ENCODE measurements at places on chromosomes 11 and 22.

DNA sequence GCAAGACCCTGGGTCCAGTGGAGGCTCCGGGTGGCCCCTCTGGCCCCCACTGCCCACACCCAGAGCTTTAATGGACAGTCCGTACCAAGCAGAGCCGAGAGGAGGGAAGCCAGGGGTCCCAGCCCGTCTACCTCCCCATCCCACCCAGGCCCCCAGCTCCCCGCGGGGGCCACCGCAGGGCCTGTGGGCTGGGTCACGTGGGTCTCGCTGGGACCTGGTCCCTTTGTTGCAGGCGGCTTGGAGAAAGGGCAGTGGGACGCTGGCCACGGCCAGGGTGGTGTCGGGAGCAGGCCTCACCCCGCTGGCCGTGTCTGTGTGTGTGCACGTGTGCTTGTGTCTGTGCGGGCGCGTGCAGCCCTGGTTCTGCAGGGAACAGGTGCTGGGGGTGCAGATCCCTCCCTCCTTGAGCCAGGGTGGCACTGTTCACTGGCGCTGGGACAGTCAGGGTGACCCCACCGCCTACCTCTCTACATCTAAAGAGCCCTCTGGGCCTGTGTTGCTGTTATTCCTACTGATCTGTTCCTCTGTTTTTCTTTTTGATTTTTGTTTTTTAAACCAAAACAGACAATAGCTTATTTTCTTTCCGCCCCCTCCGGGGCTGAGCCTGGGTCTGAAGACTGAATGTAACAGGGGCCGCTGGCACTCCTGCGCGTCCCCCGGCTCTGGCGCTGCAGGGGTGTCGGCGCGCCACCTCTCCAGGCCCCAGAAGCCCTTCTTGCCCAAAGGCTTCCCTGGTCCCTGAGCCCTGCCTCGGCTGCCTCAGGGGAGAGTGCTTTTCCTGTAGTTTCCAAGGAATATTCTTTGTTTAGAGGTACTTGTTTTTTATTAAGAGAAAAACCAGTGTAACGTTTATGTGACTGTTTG is 20.1 kb upstream of the TMEM191C start:
- no peak for DNase-seq

- DNase-seq = no peak
These were observed 40.8 kb upstream of the LMO2 start for GRCh38 chr11:33932721-33933120.

DNA sequence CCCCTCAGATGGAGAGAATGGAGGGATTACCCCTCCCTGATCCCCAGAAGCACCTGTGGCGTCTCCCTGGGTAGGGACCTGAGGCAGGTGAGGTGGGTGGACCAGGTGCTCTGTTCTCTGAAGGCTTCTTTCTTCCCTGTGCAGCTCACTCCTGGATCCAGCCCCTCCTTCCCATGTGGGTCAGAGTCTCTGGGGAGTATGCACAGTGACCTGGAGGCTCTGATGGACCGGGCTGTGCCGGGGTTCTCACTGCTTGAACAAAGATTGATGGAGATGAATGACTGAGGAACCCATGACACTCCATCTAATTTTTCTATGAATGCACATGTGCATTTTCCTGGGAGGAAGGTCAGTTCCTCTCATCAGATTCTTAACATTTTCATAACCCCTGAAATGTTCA is 78.6 kb upstream of the SHANK2 start:
- no peak for DNase-seq

DNA sequence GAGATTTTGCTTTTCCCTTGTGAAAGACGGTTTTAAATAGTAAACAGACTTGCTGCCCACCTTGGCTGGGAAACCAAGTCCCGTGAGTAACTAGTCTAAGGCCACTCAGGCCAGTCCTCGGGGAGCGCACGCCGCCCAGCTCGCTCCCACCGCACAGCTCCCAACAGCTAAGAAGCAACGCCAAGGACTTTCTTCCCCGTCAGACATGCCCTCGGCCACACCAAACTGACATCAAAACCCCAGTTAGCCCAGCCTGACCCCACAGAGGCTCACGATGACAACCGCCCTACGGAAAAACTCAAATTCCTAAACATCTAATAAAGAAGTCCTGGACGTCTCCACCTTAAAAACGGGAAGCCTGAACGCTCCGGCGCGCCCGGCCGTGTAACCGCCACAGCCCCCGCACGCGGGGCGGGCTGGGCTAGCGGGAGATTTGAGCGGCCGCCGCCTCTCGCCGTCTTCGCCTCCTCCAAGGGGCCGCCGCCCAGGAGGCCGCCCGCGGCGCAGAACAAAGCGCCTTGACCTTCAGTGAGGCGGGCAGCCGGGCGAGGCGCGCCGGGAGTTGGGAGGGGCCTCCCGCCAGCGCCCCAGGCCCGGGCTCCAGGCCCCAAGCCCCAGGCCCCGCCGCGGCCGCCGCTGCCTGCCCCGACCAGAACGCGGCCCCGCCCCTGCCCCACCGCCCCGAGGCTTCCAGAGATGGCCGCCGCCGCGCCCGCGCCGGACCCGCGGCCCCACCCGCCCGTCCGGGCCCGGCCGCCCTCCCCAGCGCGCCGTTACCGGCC is 486 bp downstream of the NAP1L4 start:
- no peak for DNase-seq

- DNase-seq = no peak
These were observed 6.6 kb upstream of the FLI1 start for GRCh38 chr11:128687321-128687720.

- no peak for DNase-seq
These were observed 8.3 kb upstream of the MIEF1 start for GRCh38 chr22:39493759-39494158.

DNA sequence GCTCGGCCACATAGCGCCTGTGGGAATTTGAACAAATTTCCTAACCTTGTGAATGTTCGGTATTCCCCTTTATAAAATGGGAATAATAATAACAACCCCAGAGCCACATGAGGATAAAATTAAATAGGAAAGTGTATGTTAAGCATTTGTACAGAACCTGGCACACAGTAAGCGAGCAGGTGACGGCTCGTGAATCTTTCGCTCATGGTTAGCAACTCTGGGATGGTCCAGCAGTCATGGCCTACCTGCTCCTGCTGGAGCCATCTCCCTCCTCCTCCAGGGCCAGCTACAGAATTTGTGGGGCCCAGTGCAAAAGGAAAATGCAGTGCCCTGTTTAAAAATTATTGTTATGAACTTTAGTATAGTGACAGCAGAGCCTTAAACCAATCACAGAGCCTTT is 88.5 kb upstream of the CSNK2A3 start:
- DNase-seq = no peak

GRCh38 chr11:90722552-90723190 is 499.8 kb upstream of the CHORDC1 start:
- DNase-seq = no peak

All from stimulated activated CD8-positive, alpha-beta memory T cell treated with anti-CD3 and anti-CD28 coated beads, Interleukin-2, amount 100 ng/mL, for 1 hour (primary cell).